ENCODE measurements at places on chromosomes 6 and 20. TPM values are rescaled to one million over a fixed set of nuclear protein-coding genes. Genes with fewer than 3 reads are reported as not detected.

HAO1 gene
- not detected for total RNA-seq

SLC22A3 gene
- not detected for total RNA-seq

NRN1 gene
- total RNA-seq = 0.24 TPM

OPN5 gene
- total RNA-seq = not detected

ELOVL4 gene
- 2.0 TPM for total RNA-seq

EEF1A1 gene
- 8,526 TPM for total RNA-seq

ULBP3 gene
- total RNA-seq = 1.2 TPM

SLC35F1 gene
- total RNA-seq = not detected

DEFB126 gene
- not detected for total RNA-seq

CASS4 gene
- total RNA-seq = 3.7 TPM

NEURL2 gene
- total RNA-seq = 2.7 TPM

SLC2A10 gene
- not detected for total RNA-seq

SLC32A1 gene
- total RNA-seq = not detected

NDUFAF4 gene
- 69.3 TPM for total RNA-seq

MCM8 gene
- 33.8 TPM for total RNA-seq

STMND1 gene
- total RNA-seq = 0.40 TPM

ULBP1 gene
- total RNA-seq = 0.74 TPM

LY86 gene
- 0.53 TPM for total RNA-seq

PCSK2 gene
- not detected for total RNA-seq

TMEM217 gene
- total RNA-seq = 6.6 TPM

GPR6 gene
- total RNA-seq = not detected

LGSN gene
- not detected for total RNA-seq

RIMS4 gene
- not detected for total RNA-seq

COX4I2 gene
- not detected for total RNA-seq

PDYN gene
- total RNA-seq = not detected

FOXQ1 gene
- total RNA-seq = not detected

SEC63 gene
- total RNA-seq = 85.1 TPM

AHI1 gene
- total RNA-seq = 41.2 TPM

CDKN1A gene
- total RNA-seq = 66.4 TPM

RSPO3 gene
- total RNA-seq = not detected

OR2J3 gene
- not detected for total RNA-seq

NKAIN4 gene
- not detected for total RNA-seq

MCHR2 gene
- not detected for total RNA-seq

C6orf141 gene
- total RNA-seq = not detected

FAM217B gene
- 39.3 TPM for total RNA-seq

GSTA1 gene
- total RNA-seq = not detected

GNMT gene
- total RNA-seq = 0.51 TPM

FYN gene
- 481 TPM for total RNA-seq

MOG gene
- total RNA-seq = not detected

PTCRA gene
- total RNA-seq = not detected

IL17F gene
- total RNA-seq = 2.3 TPM

RIPPLY2 gene
- not detected for total RNA-seq

SLC22A16 gene
- not detected for total RNA-seq

FAM83C gene
- not detected for total RNA-seq

PPDPF gene
- total RNA-seq = 218 TPM

CYP24A1 gene
- 0.58 TPM for total RNA-seq

MCM3 gene
- 262 TPM for total RNA-seq

GRIK2 gene
- not detected for total RNA-seq

THBS2 gene
- not detected for total RNA-seq

SRXN1 gene
- 26.3 TPM for total RNA-seq

MCCD1 gene
- not detected for total RNA-seq

MYB gene
- 44.2 TPM for total RNA-seq

SOX12 gene
- total RNA-seq = 4.7 TPM

SSTR4 gene
- total RNA-seq = not detected

RIN2 gene
- 0.49 TPM for total RNA-seq

IL17A gene
- 0.51 TPM for total RNA-seq

CABLES2 gene
- total RNA-seq = 9.2 TPM

TRIM40 gene
- total RNA-seq = not detected
